ENCODE measurements at places on chromosomes 7 and 10.

DNA sequence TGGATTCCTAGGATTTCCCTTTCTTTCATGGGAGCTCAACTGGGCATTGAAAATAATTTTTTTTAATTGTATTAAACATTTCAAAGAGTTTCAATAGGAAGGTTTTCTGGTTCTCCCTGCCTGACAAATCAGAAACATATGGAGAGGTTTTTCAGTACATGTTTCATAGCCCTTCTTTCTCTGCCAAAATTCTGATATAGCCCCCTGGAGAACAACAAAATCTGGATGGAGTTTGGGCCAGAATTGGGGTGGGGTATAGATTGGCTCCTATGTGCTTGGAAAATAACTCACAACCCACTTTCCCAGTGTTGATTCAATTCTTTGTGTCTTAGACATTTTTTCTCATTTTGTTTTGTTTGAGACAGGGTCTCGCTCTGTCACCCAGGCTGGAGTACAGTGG, 24.6 kb upstream of the EIF4H start:
- DNase-seq: no peak

DNA sequence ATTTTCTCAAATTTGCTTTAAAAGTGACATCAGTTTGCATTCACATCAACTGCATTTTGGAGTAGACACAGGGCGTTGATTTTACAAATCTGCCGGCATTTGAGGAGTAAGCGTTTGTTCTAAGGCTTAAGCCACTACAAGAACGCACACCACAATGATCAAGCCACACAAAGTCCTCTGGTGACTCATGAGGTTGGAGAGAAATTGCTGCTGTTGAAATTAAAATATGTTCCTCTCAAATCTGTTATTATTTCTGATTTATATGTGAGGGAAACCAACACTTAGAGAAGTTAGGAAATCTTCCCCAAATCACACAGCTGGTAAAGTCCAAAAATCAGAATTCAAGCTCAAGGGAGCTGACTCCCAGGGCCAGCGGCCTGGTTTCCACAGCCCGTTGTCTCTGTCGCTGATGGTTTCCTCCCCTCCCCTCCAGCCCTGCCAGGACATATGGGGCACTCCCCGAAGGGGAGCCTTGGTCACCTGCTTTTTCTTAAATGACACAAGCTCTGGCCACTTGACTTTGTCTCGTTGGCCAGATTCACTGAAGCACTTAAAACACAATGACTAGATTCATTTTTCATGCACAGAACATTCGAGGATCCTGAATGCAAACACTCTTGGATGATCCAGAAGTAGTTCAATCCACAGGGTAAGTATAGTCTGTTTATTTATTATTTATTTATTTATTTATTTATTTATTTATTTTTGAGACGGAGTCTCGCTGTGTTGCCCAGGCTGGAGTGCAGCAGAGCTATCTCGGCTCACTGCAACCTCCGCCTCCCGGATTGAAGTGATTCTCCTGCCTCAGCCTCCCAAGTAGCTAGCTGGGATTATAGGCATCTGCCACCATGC, 29.2 kb upstream of the KLF6 start:
- no peak for DNase-seq

GRCh38 chr7:2149672-2150444, 82.9 kb downstream of the MAD1L1 start:
- no peak for DNase-seq

GRCh38 chr10:131944976-131945695, 36.6 kb downstream of the BNIP3 start:
- no peak for DNase-seq

DNA sequence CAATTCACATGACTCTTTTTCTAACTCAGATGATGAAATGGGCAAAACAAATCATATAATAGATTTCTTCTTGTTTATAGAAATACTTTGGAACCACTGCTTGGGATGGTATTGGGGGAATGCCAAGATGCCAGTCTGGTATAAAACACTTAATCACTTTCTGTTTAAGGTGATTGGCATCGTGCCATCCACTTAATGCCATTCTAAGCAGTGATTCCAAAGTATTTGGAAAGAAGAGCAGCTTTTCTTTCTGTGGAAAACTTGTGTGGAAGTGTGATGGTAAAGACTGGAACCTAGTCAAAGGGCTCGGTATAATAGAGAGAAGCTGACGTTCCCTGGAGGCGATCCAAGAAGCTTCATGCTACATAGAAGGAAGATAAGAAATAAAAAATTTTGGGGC, 120.6 kb downstream of the TMEM26 start:
- no peak for DNase-seq

DNA sequence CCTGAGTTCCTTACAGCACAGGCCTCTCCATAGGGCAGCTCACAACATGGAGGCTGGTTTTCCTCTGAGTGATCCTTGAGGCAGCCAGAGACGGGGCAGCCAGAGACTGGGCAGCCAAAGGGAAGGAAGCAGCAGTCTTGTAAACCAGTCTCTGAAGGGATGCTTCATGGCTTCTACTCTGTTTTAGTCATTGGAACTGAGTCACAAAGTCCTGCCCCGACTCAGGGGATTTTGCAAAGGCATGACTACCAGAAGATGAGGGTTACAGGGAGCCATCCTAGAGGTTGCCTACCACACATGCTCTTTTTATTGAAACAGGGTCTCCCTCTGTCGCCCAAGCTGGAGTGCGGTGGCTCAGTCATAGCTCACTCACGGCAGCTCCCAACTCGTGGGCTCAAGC, 44.4 kb upstream of the COMMD3 start:
- no peak for DNase-seq

GRCh38 chr10:110864662-110865140, 7.0 kb upstream of the PDCD4 start:
- DNase-seq: no peak

DNA sequence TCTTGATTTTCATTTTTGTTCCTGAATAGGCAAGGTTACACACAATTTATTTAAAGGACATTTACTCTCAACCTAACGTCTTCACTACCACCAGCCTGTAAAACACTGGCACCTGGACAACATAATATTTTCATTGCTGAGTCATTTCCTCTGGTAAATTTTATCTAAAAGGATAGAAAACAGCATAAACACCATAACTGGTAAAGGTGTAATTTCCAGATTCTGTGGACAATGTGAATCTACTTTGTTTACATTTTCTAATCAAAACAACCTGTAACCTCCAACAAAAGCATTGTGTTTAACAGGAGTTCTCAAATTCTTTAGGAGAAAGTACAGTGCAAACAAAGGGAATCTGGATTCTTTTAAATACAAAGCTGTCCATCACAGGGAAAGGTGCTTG, 472.0 kb upstream of the AKR1E2 start:
- no peak for DNase-seq

GRCh38 chr7:123148813-123149212, 51.0 kb downstream of the SLC13A1 start:
- DNase-seq: no peak

- DNase-seq: no peak
Measured at GRCh38 chr7:44111761-44112160, 7.6 kb downstream of the AEBP1 start.

GRCh38 chr7:121305109-121305508, 23.7 kb upstream of the WNT16 start:
- DNase-seq: no peak

- no peak for DNase-seq
Measured at GRCh38 chr7:98651760-98652159, 34.7 kb downstream of the NPTX2 start.

DNA sequence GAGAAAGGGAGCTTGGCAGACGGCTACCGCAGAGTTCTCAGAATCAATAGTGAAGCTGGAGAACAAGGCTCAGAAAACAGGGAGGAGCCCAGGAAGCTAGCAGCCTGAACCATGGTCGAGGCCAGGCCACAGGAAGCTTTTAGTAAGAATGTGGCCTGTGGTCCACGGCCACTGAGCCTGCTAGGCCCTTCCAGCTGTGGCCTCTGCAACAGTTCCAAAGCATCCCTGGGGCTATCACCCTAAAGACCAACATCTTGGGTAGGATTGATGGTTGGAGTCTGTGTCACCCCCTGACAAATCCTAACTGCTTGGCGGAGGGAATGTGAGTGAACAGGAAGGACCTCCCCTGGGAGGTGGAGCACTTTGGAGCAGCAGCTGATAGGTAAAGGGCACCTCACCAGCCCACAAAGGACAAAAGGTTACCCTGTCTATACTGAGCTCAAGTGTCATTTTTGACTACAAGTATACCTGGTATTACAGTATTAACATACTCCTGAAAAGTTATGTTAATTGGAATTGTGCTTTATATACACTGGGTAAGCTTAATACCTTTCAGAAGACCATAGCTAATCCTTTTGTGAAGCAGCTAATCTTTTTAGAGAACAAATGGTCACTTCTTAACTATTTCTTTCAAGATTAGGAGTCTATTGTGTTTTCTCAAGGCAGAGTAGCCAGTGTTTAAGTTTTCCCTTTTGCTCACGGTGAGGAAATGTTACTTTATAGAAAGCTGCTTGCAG, 18.7 kb downstream of the PTPRE start:
- DNase-seq: no peak

DNA sequence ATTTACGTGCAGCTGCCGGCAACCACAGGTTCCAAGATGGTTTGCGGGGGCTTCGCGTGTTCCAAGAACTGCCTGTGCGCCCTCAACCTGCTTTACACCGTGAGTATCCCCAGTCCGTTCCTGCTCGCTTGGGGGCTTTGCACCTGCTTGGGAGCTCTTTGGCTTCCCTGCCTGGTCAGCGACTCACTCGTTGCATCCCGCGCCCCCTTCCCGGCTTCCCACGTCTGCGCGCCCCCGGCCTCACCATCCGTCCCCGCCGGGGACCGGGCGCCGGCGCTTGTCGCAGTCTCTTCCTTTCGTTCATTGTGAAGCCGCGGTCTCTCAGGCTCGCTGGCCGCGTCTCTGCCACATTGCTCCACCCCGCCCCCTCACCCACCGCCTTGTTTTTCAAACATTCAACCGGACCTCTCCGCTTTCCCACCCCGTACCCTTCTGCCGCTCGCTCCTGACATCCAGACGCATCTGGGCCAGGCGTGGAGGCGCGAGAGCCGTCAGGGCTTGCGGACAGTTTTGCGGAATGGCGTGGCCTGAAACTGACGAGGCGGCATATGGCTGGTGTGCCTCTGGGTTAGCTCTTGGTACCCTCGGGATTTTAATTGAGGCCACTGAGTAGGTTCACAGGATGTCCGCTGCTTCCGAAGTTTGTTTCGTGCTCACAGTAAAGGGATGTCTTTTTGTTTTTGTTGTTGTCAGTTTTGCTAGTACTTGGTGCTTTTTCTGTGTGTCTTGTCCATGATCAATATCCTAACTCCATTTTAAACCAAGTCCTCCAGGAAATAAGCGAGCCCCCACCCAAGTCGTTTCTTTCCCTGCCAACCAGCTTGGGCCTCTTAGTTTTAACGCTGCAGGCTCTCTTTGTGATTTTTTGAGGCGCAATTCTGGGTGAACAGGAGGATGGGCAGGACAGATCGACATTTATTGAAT, 639 bp downstream of the TSPAN13 start:
- no peak for DNase-seq

DNA sequence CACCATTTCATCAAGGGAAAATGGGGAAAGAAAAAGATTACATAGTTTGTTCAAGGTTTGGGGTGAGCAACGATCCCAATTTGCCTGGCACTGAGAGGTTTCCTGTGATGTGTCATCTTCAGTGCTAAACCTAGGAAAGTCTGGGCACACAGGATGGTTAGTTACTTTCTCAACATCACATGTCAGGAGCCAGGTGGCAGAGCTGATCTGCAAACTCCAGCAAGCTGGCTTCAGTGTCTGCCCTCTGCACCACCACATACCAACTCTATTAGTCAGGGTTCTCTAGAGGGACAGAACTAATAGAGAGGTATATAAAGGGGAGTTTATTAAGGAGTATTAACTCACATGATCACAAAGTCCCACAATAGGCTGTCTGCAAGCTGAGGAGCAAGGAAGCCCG, 11.3 kb downstream of the ADAM12 start:
- DNase-seq: no peak

DNA sequence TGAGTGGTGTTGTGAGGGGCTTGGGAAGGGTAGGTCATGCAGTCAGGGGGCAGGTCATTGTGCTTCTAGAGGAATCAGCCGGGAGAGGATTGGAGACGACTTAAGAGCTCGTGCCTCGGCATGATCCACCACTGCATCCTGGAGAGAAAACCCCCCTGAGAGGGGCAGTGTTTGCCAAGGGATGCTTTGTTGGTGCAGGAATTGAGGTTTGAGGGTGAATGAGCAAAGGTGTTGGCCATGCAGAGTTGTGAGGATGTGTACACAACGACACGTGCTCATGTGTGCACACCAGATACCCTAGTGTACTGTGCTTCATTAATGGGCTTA, 85.6 kb upstream of the ANLN start:
- DNase-seq: no peak

DNA sequence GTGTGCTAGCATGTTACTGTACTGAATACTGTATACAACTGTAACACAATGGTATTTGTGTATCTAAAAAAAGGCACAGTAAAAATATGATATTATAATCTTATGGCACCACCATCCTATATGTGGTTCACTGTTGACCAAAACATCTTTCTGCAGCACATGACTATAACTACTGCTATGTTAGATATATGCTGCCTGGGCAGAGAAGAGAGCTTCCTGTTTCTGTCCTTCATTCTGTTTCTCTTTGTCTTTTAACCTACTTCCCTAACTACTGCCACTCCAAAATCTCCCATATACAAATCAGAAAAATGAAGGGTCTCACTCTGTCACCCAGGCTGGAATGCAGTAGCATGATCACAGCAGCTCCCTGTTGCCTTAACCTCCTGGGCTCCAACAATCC, 8.8 kb upstream of the FGL2 start:
- DNase-seq: no peak

DNA sequence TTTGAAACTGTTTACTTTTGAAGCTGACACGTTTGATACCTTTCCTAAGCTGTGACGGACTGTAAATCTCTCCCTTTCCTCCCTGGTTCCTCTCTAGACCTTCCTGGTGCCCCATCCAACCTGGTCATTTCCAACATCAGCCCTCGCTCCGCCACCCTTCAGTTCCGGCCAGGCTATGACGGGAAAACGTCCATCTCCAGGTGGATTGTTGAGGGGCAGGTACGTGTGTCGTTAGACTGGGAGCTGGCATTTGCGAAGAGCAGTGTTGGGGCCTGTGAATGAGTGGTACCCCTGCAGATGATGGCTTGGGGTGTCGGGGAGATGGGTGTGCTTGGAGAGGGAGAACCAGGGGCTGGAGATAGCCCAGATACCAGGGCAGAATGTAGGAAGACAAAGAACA, 602.7 kb upstream of the FOXK1 start:
- no peak for DNase-seq

DNA sequence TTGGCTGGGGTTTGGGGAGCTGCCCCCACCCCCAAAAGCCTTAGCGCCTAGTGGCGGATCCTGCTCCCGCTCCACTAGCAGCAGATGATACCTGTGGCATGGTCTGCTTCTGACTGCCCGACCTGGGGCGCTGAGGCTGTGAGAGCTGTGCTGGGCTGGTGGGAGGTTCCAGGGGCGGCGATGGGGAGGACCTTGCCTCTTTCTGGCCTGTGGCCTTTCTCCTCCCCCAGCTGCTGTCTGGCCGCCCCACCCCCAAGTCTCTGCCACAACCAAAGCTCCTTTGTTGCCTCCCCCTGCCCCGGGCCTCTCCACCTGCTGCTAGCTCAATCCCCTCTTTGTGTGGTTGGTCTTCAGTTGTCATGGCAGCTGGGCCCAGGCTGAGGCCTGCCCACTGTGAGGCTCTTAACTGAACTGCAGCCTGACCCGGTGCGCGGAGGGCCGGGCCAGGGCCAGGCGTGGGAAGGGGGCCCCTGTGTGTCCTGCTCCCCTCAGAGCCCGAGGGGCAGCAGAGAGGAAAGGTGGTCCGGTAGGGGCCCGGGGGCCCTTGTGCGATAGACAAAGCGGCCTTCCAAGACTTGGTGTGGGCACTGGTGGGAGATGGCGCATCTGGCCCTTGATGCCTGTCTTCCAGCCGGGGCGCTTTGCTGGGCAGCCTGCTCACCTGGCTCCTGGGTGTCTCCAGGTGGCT, 4.7 kb downstream of the ZNF775 start:
- DNase-seq: no peak

- DNase-seq: no peak
Measured at GRCh38 chr10:48238826-48239520, 35.5 kb downstream of the FRMPD2 start.

Measured in vagina (tissue), 2 donors.